ENCODE measurements at places on chromosomes 12 and 14.

DNA sequence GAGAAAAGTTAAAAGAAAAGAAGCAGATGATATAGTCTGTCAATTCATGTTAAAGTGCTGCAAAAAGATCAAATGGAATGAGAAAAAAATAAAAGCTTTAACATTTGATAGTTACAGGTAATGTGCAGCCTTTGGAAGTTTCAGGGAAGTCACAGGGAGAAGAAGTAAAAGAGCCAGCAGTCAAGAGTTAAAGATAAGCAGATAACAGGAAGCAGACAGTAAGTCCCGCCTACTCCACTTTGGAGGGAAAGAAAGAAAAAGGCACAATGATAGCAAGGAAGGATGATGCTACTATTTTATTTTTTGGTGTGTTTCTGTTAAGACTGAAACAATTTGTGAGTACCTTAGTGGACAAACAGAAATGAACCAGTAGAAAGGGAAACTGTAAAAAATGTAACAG, 111.1 kb upstream of the KRR1 start:
- no peak for DNase-seq

- no peak for DNase-seq
Observed at GRCh38 chr14:45902241-45902640, 649.2 kb upstream of the MIS18BP1 start.

DNA sequence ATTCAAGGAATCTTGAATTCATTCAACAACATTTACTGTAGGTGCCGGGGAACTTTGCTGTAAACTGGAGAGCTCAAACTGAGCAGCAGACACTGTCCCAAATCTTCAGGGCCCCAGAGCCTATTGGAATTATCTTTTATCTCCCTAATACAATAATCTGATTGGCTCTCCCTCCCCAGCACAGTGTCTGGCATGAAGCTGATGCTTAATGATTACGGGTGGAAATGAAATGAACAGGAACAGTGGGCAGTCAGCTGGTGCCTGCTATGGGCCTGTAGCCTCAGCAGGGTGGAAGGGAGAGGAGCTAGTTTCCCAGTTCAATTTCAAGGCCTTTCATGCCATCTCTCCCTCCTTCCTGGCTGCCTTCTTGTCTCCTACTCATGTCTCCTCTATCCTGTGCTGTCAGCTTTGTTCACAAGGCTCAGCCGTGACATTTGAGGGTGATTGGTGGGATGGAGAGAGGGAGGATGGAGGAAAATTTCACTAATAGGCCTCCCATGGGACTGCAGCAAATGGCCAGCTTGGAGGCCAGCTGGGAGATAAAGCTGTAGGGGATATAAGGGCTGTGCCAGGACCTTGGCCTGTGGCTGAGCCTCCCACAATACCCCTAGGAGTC, 4.3 kb upstream of the RAPGEF3 start:
- no peak for DNase-seq

DNA sequence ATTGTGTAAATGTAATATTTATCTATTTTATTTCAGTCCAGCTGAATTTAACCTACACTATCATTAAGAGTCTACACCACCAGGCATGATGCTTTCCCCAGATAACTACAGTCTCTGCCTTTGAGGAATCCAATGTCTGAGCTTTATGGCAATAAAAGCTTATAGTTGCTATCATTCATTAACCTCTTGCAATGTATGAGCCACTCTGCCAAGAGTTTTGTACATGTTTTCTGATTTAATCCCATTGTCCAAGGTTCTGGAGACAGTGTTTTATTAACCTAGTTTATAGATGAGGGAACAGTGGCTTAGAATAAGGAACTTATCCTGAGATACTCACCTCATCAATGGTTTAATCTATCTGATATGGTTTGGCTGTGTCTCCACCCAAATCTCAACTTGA, 17.1 kb upstream of the KITLG start:
- DNase-seq: no peak

DNA sequence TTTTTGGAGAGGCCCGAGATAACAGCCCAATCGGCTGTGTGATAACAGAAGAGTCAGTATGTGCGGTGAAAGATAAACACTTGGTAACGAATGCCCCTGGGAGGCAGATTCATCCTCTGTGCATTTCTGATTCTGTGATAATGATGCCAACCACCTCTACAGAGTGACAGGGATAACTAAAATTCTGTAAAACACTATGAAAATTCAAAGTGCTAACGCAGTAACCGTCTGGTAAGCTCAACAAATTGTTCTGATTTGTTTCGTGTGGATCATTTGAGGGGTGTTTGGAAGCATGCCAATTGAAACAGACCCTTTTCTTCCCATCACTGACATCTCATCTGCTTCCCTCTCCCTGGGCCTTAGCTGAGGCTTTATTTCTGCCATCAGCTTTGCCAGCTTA, 76.3 kb downstream of the ESR2 start:
- DNase-seq: no peak

GRCh38 chr12:124510301-124510970, 57.0 kb downstream of the NCOR2 start:
- DNase-seq: no peak

Data from activated CD4-positive, alpha-beta T cell treated with anti-CD3 and anti-CD28 coated beads for 24 hours (primary cell).